ENCODE measurements at places on chromosomes 6 and 20.

DNA sequence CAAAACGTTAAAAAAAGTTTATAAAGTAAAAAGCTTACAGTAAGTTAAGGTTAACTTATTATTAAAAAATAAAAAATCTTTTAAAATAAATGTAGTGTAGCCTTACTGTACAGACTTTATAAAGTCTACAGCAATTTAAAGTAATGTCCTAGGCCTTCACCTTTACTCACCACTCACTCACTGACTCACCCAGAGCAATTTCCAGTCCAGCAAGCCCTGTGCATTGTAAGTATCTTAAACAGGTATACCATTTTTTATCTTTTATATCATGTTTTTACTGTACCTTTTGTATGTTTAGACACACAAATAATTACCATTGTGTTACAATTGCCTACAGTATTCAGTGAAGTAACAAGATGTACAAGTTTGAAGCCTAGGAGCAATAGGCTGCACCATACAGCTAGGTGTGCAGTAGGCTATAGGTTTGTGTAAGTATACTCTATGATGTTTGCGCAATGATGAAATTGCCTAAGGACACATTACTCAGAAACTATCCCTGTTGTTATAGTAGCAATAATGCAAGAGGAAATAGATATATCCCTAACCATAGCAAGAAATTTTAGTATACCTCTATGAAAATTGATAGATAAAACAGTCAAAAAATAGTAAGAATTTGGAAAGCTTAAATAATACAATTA lies 39.5 kb downstream of the FBXO5 start:
- ATAC-seq = no peak

DNA sequence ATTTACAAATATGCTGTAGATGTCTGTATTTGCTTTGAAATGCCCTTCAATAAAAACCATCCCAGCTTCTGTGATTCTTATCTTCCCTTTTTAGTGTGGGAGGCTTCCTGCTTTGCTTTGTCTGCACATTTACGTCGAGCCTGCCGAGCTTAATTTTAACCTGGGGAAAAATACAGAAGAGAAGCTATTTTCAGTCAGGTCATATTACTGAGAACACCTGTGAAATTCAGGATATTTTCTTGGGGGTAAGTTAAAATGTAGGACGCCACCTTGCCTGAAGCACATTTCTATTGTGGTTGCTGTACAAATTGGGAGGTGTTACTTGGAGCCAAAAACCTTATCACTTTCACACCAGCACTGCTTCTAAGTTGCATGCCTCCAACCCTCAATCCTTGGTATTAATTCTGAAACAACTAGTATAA lies 43.6 kb upstream of the FUCA2 start:
- no peak for ATAC-seq

GRCh38 chr6:1836690-1837089 lies 227.0 kb downstream of the FOXC1 start:
- ATAC-seq = no peak

GRCh38 chr6:26109772-26110171 lies 22.5 kb downstream of the HFE start:
- ATAC-seq = no peak

DNA sequence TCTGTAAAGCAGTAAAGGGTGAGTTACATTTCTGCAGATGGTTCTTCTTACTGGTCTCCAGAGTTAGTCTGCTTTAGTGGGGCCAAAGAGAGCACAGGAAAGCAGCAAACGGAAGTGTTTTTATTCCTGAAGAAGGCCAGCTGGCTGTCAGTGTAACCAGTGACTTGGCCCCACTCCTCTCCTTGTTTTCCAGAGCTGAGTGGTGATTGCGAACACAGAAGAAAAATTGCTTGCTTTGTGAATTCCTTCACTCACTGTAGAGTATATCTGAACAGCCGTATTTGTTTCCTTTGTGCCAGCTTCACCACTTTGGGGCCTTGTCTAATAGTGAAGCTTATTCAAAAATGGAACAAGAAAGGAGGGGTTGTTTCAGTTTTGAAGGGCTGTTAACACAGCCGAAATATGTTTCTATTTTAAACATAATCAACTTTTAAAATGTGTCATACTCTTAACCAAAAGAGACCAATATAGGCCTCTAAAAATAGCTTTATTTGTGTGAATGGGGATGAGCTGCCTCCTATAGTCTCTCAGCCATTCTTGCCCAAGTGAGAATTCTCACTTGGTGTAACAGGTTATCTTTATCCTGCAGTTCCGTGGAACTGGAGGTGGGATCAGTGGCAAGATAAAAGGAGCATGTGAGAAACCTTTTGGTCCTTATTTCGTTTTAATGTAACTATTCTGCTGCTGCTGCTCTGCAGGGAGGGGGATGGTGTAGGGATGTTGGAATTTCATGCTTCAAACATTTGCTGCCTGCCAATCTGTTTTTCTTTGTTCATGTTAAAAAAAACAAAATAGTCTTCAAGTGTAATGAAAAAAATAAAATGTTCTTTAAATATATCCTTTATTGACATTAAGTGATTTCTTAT lies 37.8 kb downstream of the ZC2HC1B start:
- ATAC-seq = peak; percentile 55

DNA sequence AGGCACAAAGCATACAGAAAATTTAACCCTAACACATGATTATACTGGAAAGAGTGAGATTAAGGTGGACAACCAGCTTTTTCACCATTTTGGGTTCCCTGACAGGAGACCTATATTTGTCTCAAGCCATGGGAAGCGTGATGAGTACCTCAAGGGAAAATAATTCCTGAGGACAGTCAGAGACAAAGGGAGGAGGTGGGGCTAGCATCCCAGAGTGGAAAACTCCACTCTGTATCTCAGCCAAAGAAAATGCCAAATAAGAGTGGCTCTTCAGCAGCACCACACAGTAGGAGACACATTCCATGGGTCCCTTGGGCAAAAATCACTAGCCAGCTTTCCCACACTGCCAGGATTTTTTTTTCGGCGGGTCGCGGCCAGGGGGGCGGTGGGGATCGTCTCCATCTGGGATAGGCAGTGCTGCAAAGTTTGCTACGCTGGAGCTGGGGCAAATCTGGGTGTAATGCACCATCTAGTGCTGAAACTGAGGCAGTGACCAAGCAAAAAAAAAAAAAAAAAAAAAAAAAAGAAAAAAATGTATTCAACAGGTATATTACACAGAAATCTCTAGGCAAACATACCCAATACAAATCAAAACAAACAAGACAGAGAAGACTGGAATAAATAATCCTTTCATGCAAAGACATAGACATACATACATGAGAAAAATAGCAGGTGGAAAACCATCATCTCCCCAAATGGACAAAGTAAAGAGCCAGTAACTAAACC lies 77.3 kb upstream of the SLC35F1 start:
- ATAC-seq = peak; percentile 47

GRCh38 chr6:151323791-151324487 lies 67.4 kb downstream of the ZBTB2 start:
- peak; percentile 57 for ATAC-seq

DNA sequence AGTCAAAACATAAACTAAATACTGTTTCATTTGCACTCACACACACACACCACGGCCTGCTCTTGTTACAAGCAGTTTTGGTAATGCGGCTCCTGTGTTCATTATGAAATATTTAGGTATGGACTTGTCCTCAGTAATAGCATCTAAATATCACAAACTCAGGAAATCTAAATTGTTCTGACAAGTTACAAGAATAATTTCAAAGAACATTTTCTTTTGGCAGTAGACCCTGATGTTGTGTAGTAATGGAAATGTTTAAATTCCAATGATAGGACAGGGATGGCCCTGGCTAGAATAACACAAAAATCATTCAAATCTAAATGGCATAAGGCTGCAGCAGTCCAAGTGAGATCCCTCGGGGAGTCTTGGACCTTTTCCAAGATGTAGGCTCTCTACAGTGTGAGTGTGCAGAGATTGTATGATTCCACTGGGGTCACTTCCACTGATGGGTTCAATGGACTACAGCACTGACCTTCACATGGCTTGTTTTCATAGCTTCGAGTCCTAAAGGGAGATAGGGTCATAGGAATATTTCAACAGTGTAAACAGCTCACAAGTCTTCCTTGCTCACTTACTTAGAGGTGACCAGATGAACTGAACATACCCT lies 210.6 kb upstream of the PLCB4 start:
- no peak for ATAC-seq

DNA sequence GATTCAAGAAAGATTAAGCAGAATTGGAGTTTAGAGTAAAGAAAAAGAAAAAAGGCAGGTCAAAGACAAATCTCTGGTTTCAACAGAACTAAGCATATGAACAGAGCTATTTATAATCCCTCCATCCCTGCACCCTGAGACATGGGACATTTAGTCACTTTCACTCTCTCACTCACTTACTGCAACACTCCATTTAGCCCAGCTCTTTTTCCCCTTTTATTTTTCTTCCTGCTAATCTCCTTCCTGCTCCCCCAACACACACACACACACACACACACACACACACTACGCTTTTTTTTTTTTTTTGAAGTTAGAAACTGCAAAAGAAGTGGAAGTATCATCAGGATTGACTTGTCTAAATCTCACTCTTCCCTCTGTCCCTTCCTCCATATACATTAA lies 45.1 kb upstream of the TBC1D7 start:
- no peak for ATAC-seq

DNA sequence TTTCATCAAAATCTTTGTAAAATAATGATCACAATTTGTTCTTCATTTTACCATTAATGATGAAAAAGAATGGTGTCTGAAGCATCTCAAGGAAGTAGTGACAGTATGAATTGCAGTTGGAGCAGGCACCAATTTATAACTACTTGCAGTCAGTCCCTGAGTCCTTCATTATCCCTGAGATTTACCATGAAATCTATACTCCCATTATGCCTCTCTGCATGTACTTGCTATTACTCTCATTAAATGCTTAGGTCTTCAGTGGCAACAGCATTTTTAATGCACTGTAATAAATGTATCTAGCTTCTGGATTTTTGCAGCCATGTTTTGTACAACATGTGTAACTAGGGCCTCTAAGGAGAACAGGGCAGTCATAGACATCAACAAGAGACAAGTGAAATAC lies 708.8 kb downstream of the EYS start:
- no peak for ATAC-seq

GRCh38 chr6:134495203-134495889 lies 177.4 kb upstream of the SGK1 start:
- ATAC-seq = no peak

DNA sequence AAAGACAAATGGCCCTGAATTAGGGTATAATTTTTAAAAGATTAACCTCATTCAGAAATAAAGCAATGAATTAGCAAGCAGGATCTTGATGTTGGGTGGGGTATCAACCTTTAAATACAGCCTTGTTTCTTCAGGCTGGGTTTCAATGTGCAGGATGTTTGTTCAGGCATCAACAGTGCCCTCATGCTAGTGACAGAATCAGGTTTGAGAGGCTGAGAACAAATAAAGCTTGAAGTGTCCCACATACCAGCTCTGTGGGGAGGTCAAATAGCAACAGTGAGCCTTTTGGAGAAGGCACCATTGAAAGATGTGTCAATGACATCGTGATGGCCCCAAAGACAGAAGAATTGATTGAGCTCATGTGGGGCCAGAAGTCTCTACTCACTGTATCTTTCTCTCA lies 68.2 kb downstream of the MTFR2 start:
- ATAC-seq = no peak

- ATAC-seq = peak; percentile 49
Measured at GRCh38 chr20:19205981-19206396, 6.5 kb upstream of the SLC24A3 start.

DNA sequence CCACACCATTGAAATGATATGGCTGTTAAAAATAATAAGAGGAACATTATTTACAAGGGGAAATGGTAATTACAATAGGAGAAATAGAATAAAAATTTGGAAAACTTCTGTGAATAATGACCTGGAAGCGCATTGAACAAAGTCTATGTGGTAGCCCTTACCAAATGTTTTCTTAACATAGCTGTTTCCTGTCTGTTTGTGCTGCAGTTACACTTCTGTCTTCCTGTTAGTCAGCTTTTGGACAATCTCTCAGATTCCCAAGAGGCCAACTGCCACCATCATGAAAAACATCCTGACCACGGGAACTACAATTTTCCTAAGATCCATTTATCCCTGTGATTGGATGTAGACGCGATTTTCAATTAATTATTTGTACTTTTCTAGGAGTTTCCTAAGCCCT lies 754.4 kb upstream of the MARCKS start:
- no peak for ATAC-seq

DNA sequence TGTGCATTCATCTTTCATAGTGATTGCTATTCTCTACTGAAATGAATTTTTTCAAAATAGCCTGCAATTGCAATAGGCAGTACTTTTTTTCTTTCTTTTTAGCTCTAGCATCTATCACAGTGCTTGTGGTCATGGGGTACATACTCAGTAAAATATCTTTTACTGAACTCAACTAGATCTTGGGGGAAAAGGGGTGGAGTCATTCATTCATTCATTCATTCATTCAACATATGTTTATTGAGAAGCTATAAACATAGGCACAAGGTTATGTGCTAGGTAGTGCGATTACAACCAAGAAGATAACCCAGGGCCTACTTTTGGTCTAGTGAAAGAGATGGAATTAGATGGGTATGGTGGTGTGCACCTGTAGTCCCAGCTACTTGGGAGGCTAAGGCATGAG lies 1.4 kb upstream of the CDKAL1 start:
- no peak for ATAC-seq

GRCh38 chr6:74752303-74752702 lies 453.6 kb downstream of the COL12A1 start:
- ATAC-seq = no peak

- ATAC-seq = no peak
Measured at GRCh38 chr20:40331807-40332560, 357.1 kb downstream of the MAFB start.

DNA sequence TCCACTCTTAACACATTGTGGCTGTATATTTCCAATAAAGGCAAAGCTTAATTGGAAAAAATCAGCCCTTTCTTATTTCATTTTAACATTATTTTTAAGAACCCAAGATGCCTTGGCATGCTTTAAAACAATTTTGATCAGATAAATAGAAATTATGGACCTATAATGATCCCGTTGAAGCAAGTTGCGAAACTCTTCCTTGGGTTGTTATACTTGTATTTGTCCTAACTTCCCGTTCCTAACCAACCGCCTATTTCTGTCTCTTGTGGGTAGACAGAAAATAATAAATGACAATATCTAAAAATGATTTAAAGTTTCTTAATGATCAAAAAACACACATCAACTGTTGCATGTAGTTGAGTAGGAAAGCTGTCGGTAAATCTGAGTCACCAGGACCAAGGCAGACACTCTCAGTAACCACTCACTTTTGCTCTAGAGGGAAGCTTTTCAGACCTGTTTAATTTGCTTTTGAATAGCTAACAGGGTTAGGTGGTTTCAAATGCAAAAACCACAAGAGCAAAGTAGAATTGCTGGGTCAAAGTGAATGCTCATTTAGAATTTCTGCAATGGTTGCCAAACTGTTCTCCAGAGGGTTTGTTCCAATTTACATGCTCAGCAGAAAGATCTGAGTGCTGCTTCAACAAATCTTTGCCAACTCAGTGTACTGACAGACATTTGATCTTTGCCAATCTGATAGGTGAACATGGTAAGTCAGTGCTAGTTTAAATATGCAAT lies 34.2 kb upstream of the KCNK5 start:
- ATAC-seq = no peak

GRCh38 chr6:21665392-21666200 lies 72.0 kb downstream of the SOX4 start:
- no peak for ATAC-seq

- no peak for ATAC-seq
Measured at GRCh38 chr6:24990944-24991809, 55.4 kb upstream of the RIPOR2 start.

- ATAC-seq = peak; percentile 48
Measured at GRCh38 chr6:19691465-19692167, 145.6 kb upstream of the ID4 start.

- no peak for ATAC-seq
Measured at GRCh38 chr6:674956-675355, 18.0 kb downstream of the EXOC2 start.
